ENCODE measurements at places on chromosomes 3 and 15.
A peak's percentile ranks its signal among the peaks of the same experiment; 100 is the strongest.

GRCh38 chr15:78108300-78109084 lies 16.1 kb downstream of the SH2D7 start:
- peak; percentile 84 for DNase-seq

GRCh38 chr3:16568115-16568514 lies 37.1 kb downstream of the DAZL start:
- DNase-seq, result no peak

- DNase-seq, result no peak
These were observed 43.4 kb downstream of the CD200 start for GRCh38 chr3:112376241-112376911.

- no peak for DNase-seq
These were observed 80.2 kb downstream of the ABI3BP start for GRCh38 chr3:100912976-100913545.

DNA sequence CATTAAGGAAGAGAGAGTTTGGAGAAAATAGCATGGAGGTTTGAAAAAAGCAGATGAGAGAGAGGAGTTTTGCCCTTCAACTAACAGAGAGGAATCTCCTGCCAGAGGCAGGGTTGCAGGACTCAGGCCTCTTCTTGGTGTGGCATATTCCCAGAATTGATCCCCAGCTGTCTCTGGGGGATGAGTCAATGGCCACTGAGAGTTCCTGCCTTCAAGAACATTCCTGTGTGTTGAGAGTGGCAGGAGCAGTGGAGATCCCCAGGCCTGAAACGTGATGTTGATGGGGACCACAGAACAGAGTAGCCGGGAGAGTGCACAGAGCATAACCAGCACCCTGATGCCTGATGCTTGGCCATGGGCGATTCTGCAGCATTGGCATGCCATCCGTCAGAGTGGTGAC lies 348.4 kb upstream of the THBS1 start:
- DNase-seq, result no peak

DNA sequence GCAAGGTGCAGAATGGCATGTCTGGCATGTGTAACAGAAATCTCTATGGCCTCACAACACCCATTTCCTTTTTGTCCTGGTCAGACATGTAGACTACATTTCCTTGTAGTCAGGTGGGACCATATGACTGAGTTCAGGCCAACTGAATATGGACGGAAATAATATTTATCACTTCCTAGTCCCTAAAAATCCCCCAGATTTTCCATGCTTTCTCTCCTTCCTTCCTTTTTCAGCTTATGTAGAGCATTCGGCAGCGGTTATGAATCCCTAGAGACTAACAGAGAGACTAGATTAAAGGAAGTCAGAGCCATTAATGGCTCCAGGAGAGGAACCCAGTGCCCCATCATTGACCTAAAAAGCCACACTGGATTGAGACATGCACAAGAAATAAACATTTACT lies 35.8 kb downstream of the SLC9A9 start:
- DNase-seq, result no peak

DNA sequence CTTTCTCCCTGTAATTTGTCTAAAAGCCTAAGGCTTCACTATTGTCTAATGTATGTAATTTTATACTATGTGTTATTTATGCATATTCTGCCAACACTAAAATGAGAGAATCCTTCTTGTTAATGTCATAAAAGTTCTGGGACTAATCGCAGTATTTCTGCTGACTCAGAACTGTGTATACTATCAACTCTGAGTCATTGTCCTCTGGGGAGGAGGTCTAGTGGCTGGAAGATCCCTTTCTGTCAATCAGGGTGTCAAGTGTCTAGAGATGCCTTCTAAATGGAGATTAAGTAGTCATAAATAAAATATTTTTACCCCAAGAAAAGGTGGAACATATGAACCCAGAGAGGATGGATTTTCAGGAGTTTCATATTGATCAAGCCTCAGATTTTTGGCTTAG lies 473.4 kb downstream of the AGBL1 start:
- DNase-seq, result no peak

GRCh38 chr3:41900265-41900664 lies 61.6 kb downstream of the ULK4 start:
- no peak for DNase-seq

DNA sequence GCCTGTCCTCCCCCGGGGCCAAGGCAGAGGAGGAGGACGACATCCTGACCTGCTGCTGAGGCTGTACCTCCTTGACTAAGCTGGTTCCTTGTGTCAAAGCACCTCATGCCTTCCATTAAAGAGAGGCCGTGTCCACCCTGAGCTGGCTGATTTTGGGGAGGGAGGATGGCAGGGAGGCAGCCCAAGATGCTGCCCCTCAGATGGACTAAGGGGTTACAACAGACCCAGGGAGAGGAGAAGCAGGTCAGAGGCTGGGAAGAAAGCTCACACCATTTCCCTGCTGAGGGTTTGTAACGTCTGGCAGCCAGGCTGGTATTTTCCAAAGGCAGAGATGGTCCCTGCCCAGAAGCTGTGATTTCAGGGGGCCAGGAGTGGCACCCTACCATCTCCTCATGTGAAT lies 2.7 kb upstream of the ITIH3 start:
- DNase-seq, result no peak

DNA sequence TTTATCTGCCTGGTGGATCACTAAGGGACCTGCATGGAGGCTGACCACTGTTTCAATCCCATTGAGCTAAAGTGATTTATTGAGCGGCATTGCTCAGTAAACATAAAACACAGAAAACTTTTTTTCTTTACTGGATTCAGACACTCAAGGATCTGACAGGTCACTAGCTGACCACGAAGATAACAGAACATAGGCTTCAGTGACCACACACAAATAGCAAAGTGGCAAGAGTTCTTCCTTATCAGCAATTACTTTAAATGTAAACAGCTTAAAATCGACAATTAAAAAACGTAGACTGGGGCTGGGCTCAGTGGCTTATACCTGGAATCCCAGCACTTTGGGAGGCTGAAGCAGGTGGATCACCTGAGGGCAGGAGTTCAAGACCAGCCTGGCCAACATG lies 48.7 kb downstream of the STAG1 start:
- DNase-seq, result no peak

- DNase-seq, result peak; percentile 64
These were observed 106.7 kb upstream of the TNIK start for GRCh38 chr3:171566803-171567422.

GRCh38 chr3:156098437-156099035 lies 21.8 kb upstream of the KCNAB1 start:
- no peak for DNase-seq

GRCh38 chr3:170488802-170489201 lies 70.1 kb downstream of the CLDN11 start:
- no peak for DNase-seq

DNA sequence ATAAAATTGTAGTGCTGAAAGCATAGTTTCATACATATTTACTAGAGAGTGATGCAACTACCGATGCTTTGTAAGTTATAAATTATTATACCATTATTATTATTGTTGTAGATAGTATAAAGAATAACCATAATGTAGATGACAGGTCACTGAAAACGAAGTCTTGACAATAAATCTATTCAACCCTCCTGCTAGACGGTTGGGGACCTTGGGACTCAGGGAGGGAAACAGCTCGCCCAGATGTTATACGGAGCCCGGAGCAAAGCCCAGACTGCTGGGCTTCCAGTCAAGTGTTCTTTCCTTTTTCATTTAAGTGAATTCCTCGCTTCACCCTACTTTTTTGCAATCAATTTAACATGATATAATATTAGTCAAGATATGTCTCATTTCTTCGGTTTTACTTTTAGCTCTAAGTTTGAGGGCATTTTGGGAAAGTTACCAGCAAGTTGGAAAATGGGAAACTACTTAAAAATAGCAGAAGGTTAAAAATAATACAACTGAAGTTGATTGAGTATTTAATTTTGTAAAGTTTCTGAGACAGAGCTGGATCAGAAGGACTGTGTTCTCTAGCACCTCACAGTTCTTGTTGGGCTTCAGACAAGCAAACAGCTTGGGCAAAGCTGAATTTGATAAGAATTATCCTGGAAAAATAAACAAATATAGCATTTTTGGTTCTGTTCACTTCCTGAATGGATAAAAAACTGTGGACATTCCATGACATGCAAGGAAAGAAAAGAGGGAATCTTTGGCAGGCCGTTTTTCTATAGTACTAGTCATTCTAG lies 173.4 kb upstream of the TP63 start:
- DNase-seq, result no peak

- DNase-seq, result no peak
These were observed 38.4 kb downstream of the PAQR5 start for GRCh38 chr15:69337138-69337537.

DNA sequence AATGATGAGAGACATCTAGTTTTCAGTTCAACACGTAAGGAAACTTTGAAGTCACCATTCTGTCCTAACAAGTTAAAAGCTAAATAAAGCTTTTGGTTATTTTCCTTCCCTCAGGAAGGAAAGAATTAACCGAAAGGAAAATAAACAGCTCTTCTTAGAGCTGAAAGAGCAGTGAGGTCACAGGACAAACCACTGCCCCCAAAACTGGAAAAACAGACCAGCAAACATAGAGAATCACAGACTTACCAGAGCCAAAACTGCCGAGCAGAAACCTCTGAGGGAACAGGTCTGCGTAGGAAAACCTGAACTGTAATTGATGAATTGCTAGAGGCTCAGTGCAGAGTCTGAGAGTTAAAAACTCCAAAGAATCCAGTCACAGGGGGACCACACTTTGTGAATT lies 14.7 kb downstream of the USP50 start:
- no peak for DNase-seq

DNA sequence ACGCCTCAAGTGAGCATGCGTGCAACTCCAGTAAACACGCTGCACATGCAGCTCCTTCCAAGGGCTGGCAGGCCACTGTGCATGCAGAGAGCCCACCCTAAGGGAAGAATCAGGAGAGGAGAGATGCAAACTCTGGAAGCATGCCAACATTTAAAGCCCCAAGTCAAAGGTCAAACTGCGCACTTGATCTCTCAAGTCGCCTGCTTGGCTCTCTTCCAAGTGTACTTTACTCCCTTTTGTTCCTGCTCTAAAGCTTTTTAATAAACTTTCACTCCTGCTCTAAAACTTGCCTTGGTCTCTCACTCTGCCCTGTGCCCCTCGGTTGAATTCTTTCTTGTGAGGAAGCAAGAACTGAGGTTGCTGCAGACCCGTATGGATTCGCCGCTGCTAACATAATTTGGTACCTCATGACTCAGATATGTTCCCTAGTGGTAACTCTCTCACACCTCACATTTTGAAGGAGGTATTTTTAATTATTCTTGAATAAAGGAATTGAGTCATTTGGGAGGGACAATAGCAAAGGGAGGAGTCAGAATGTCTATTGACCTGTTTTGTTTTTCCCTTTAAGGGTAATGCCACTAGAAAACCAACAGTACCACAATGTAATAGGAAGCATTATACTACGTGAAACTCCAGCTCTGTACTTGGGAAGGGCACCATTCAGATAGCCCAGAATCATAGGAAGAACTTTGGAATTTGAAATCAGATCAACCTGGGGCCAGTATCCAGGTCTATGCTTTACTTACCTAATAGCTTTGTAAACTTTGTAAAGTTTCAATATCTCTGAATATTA lies 19.6 kb upstream of the DGKG start:
- DNase-seq, result no peak

DNA sequence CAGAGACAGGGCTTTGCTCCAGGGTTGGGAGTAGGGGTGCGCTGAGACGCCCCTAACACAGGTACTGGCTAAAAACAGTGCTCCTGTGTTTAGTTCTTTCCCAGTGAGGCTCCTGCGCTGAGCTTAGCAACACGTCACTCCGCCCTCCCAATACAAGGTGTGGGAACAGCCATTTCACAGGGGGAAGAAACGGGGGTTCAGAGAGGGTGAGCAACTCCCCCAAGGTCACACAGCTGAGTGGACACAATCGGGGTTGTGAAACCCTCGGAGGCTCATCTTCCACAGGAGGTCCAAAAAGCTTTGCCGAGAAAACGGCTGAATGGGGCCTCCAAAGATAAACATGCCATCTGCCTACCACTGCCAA lies 628 bp downstream of the PRRT3 start:
- no peak for DNase-seq

GRCh38 chr3:123586131-123586530 lies 1.3 kb upstream of the HACD2 start:
- peak; percentile 54 for DNase-seq

GRCh38 chr15:64045774-64046420 lies 388 bp downstream of the DAPK2 start:
- no peak for DNase-seq

- DNase-seq, result no peak
These were observed 136.2 kb downstream of the RTP4 start for GRCh38 chr3:187504435-187504834.

- no peak for DNase-seq
These were observed 13.3 kb downstream of the DNAJB11 start for GRCh38 chr3:186583831-186584230.

DNA sequence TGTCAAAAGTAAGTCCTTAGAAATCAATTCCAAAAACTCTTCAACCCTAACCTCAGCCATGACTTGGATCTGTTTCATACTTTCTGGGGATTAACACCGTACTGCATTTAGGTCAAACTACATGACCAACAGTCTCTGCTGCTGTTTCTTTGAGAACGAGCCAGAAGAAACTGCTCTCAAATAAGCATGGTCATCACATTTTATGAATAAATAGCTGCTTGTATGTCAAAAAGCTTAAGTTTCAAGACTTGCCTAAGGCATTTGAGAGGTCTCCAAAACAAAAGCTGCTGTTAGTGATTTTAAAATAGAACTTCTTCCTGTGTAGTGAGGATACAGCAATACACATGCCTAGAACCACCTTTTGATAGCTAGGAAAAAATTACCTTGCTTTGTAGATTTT lies 166.3 kb upstream of the CHRM5 start:
- no peak for DNase-seq

DNA sequence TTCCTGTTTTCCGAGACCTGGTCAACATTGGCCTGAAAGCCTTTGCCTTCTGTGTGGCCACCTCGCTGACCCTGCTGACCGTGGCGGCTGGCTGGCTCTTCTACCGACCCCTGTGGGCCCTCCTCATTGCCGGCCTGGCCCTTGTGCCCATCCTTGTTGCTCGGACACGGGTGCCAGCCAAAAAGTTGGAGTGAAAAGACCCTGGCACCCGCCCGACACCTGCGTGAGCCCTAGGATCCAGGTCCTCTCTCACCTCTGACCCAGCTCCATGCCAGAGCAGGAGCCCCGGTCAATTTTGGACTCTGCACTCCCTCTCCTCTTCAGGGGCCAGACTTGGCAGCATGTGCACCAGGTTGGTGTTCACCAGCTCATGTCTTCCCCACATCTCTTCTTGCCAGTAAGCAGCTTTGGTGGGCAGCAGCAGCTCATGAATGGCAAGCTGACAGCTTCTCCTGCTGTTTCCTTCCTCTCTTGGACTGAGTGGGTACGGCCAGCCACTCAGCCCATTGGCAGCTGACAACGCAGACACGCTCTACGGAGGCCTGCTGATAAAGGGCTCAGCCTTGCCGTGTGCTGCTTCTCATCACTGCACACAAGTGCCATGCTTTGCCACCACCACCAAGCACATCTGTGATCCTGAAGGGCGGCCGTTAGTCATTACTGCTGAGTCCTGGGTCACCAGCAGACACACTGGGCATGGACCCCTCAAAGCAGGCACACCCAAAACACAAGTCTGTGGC lies 16.9 kb downstream of the TMEM43 start:
- no peak for DNase-seq

DNA sequence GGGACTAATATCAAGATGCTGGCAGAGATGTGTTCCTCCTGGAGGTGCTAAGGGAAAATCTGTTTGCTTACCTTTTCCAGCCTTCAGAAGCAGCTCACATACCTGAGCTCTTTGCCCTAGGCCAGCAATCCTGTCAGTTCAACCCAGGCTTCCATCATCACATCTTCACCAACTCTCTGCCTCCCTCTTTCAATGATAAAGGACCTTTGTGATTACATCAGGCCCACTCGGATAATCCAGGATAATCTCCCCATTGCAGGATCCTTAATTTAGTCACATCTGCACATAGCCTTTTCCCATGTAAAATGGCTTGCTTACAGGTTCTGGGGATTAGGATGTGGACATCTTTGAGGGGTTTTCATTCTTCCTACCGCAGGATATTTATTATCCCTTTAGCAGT lies 58.3 kb downstream of the NSUN3 start:
- no peak for DNase-seq
